ENCODE measurements at places on chromosomes 5 and 9.
A peak's percentile ranks its signal among the peaks of the same experiment; 100 is the strongest.

DNA sequence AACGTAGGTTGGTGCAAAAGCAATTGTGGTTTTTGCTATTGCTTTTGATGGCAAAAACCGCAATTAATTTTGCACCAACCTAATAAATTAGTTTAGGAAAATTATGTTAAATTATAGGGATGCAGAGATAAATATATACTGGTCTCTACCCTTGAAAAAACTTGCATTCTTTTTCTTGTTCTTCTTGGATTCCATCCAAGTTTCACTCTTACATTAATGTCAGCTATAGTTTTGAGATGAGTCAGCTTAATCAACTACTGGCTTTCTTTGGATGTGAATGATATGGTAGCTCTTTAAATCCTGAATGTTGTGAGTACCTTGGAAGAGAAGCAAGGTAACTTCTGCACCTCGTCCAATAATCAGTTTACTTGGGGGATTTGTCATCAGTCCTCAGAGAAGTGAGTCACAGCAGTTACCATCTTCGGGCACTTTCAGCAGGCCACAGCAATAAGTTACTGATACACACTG lies 549.0 kb upstream of the ZNF608 start:
- DNase-seq: peak; percentile 19

DNA sequence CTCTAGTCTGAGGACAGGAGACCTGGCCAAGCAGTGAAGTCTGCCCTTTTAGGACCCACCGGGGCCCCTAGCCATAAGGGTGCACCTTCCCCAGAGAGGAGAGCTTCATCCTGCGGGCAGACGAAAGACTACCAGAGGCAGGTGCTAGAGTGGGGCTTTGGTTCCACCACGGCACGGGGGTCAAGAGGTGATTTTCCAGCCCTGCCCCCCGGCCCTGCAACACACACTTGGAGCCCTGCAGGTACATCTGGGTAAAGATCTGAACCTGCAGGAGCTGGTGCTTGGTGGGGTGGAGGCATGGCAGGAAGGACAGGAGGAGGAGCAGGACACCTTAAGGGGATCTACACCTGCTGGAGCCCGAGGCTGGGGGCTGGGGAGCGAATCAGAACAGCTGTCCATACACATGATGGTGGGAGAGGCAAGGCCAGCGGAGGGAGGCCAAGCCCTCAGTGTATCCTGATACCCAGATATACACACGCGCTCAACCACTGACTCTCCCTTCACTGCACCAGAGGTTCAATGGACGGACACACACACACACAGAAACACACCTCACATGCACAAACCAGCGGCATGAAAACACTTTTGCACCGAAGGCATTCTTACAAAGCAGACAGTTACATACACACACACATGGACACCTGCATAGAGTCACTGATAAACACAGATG lies 98.4 kb upstream of the MVB12B start:
- DNase-seq: no peak

- DNase-seq: peak; percentile 53
Observed at GRCh38 chr5:97658116-97658900, 475.3 kb upstream of the RIOK2 start.

DNA sequence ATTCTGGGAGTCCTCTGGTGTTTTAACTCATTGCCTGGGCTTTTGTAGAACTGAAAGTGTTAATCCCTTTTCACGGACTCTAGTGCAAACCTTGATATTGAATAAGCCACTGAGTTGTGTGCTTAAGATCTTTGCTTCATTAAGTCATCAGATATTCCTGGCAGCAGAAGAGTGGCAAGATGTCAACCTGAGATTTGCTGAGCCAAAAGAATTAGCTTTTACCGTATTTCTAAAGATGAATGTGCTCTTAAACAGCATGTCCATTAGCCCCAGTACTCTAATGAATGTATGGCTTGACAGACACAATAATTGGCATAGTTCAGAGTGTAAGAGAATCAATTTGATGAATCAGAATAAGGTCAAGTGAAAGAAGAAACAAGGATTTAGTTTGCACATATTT lies 87.2 kb upstream of the CDH6 start:
- DNase-seq: no peak

Data from fibroblast of gingiva (primary cell).